ENCODE measurements at places on chromosomes 5 and 9.

DNA sequence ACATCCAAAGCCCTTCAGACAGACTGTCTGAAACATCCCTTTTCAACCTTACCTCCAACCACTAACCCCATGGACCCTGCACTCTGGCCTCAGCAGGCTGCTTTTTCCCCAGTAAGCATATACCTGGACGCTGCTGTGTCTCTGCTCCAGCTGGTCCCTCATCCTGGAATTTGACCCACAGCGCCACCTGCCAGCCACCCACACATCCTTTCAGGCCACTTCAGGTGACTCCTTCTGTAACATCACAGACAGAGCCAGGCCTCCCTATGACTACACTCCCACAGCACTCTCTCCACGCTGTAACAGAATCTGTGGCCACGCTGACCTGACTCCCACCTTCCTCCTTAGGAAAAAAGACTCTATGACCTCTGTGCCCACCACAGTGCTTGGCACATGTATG lies 3.4 kb downstream of the MGAT1 start:
- no peak for DNase-seq

DNA sequence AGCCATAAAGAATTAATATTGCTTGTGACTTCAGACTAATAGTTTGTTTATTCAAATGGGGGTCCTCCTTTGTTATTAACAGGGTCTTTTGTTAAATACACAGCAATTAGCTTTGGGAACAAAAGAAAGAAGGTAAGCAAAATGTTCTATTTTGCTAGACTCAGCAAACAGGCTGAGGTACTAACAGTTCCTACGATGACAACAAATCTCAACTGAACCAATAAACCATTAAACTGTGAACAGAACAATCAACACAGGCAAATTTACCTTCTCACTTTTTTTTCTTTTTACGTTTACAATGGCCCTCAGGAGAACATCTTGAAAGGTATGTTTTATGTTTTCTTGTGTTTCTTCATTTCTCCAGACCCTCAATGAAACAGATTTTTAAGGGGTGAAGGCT lies 207.2 kb downstream of the NFIB start:
- no peak for DNase-seq

DNA sequence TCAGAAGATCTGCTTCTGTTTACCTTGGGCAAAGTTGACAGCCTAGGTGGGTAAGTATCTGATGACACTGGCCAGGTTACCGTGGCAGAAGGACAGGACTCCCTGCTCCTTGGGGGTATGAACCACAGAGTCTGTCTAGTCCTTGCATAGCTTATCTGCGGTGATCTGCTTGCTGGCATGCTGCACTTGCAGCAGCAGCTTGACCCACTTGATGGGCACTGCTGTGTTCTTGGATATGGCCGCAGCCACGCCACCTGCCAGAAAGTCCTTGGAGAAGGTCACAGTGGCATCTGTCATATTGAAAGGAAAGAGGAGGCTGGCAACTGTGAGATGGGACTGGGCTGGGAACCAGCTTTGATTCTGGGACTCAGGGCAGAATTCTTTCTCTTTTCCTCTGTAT lies 35.9 kb upstream of the POC5 start:
- DNase-seq: no peak

DNA sequence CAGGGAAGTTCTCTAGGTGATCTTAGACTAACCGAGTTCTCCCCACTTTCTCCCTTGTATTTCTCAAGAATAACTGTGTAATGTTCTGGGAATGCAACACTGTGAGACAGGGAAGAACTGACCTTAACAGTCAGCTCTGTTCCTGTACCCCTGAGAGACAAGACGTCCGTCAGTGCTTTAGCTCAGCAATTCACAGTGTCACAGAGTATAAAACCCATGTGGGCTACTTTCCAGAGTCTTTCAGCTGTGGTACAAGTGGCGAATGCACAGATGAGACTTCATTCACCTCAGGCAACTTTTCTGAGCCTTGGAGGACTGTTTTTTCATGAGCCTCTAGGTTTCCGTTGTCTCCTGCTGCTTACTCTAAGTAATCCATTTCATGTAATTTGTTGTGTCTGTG lies 458.8 kb downstream of the SPATA31D1 start:
- DNase-seq: no peak

- no peak for DNase-seq
Observed at GRCh38 chr5:161042443-161042842, 190.4 kb upstream of the ATP10B start.

DNA sequence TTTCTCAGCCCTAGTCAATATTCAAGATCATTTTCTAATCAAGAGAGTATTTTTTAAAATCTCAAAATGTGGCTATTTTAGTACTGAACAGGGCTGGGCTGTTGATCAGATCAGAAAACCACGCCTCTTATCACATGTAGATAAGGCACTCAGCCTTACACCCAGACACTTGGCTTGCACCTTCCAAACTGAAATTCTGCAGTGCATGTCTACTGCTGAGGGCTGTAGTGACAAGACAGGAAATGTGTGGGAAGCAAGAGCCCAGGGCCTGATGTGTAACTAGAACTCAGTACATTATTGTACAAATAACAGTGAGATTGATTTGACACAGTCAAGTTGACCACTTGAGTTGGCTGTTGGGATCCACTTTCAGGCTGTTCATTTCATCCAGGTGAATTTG lies 48.6 kb downstream of the UBE2QL1 start:
- DNase-seq: no peak

Measured in activated T-helper 1 cell treated with anti-CD3 and anti-CD28 coated beads, Interleukin-2, amount 50 U/mL, for 16 hours (primary cell).